WTC11 (cell line): ENCODE measurements at places on chromosomes 13 and 19.

- no peak overlapping the region for H3K27ac ChIP-seq
- no peak overlapping the region for H3K4me3 ChIP-seq
- peaks cover 28% of the 10 kb centered on the region for H3K27me3 ChIP-seq
- DNase-seq = no peak
- peaks cover 17% of the 10 kb centered on the region for H3K4me1 ChIP-seq
Measured at GRCh38 chr13:76882431-76882830, 3.8 kb downstream of the KCTD12 start.

DNA sequence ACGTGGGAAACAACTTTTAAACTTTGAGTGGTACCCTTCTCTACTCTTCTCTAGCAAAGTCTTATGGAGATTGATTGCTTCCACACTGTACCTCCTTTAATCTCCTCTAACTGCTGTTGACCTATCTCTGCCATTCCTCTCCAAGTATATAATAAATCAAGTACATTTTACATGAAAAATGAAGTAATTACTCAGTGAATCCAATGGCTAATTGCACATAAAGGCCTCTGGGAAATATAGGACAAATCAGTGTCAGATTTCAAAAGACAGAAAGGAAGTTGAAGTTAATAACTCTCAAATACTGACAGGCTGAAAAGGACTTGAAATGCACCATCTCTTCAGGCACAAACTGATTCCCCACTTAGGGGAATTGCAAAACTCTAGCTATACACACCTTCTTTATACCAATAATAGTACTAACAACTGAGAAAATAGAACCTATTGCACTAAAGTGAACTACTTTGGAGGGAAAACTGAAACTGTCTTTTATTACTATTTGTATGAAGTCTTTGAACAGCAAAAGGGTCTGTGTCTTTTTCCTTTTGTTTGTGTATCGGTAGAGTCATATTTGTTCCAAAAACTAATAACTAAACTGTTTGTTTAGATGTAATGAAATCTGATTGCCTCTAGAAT, 701.1 kb downstream of the PCDH9 start:
- no peak overlapping the region for H3K4me3 ChIP-seq
- DNase-seq = no peak
- no peaks in the 10 kb centered on the region for H3K36me3 ChIP-seq
- no peak overlapping the region; the same call in 1 of the 2 replicates for H3K27ac ChIP-seq
- no peaks in the 10 kb centered on the region for H3K27me3 ChIP-seq

GRCh38 chr19:29596885-29597525, 9.1 kb upstream of the POP4 start:
- H3K4me1 ChIP-seq = peaks cover 21% of the 10 kb centered on the region
- no peaks in the 10 kb centered on the region for H3K36me3 ChIP-seq

DNA sequence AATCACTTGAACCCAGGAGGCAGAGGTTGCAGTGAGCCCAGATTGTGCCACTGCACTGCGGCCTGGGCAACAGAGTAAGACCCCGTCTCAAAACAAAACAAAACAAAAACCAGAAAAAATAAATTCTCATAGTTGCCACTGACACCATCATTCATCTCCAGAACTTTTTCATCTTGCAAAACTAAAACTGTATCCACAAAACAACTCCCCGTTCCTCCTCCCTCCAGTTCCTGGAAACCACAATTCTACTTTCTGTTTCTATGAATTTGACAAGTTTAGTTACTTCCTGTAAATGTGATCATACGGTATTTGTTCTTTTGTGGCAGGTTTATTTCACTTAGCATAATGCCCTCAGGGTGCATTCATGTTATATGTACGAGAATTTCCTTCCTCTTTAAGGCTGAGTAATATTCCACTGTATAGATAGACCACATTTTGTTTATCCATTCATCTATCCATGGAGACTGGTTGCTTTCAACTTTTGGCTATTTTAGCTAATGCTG, 13.2 kb upstream of the ADGRE5 start:
- no peak for DNase-seq
- H3K36me3 ChIP-seq = no peaks in the 10 kb centered on the region
- H3K4me1 ChIP-seq = peaks cover 17% of the 10 kb centered on the region
- H3K27me3 ChIP-seq = no peaks in the 10 kb centered on the region; the same call in 1 of the 2 replicates

- H3K27ac ChIP-seq = peak overlapping the region; percentile 82
- DNase-seq = no peak
- no peaks in the 10 kb centered on the region for H3K27me3 ChIP-seq
Measured at GRCh38 chr19:1917146-1917545, 11.9 kb downstream of the ADAT3 start.
